ENCODE measurements at places on chromosomes 1 and 21.
A peak's percentile ranks its signal among the peaks of the same experiment; 100 is the strongest.

- no peak for DNase-seq
Observed at GRCh38 chr1:174262349-174263241, 103.3 kb downstream of the RABGAP1L start.

- DNase-seq = no peak
Observed at GRCh38 chr1:2595261-2595811, 8.8 kb downstream of the PRXL2B start.

DNA sequence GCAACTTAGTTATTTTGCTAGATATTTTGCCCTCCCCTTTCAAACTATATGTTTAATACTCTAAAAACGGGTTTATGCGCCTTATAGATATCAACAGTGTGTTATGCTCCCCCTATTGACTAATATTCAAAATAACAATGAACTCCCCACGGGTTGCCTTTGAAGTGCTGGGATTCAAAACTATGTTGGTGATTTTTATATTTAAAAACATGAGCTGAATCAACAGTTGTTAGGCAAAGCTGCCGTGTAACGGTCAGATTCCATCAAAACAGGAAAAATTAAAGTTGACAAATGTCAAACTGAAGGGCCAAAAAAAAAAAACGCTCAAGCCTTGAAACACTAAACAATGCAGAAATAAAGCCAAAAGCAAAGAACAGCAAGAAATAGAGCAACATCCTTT is 2.5 kb downstream of the TGFBR3 start:
- no peak for DNase-seq

DNA sequence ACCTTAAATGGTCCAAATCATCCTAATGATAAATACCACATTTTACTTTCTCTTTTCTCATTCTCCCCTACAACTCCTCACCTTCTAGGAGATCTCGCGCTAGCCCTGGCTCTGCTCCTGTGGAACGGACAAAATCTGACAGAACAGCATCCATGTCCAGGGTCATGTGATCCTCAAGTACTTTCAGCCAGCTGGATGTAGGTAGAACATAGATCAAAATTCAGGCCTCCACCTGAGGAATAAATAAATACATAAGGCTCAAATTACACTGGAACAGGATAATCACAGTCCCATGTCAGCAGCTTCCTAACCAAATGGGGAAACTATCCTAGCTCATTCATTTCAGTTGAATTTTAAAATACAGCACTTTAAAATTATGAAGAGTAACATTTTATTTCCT is 33.2 kb downstream of the OTUD7B start:
- DNase-seq = no peak

- no peak for DNase-seq
Observed at GRCh38 chr1:162196387-162196786, 126.9 kb downstream of the NOS1AP start.

DNA sequence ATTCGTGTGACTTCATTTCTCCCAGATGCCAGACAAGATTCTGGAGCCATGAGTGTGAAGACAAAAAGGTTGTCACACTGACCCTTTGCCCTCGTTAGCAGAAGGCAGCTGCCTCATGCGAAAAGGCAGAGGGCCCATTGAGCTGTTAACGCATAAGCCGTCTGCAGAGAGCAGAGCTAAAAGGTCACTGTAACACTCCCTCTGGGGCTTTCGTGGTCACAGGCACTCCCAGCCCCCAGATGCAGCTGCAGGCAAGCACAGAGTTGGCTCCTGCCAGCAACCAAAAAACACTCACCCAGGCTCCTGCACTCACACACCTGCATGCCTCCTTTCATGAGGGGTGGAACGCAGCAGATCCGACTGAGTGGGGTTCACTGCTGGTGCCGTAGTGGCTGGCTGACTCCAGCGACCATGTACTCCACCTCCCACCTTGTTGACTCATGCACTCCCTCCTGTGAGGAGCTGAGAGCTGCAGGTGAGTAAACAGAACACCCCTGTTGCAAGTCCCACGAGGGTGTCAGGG is 287.5 kb downstream of the SMYD3 start:
- no peak for DNase-seq

- DNase-seq = peak; percentile 36
Observed at GRCh38 chr1:44784094-44785028, 3.6 kb downstream of the BEST4 start.

GRCh38 chr1:239128541-239128940 is 257.8 kb upstream of the CHRM3 start:
- DNase-seq = no peak

GRCh38 chr1:210438928-210439841 is 110.5 kb downstream of the HHAT start:
- DNase-seq = no peak

DNA sequence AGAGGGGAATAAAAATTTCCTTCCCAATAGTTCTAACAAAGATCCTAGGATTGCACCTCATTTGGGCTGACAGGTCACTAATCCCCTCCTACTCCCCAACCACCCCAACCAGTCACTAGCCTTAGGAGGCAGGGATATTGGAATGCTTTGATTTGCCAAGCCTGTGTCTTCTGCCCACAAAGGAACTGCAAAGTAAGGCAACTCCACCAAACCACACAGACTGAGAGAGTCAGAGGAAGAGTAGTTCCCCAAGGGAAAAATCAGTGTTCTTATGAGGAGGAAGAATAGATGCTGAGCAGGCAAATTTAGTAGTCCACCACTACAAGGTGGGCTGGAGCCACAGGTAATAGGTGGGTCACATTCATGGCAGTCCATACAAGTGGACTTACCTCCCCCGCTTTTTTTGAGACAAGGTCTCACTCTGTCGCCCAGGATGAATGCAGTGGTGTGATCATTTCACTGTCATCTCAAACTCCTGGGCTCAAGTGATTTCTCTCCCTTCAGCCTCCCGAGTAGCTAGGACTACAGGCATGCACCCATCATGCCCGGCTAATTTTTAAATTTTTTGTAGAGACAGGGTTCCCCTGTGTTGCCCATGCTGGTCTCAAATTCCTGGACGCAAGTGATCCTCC is 3.7 kb upstream of the TMEM39B start:
- no peak for DNase-seq

- DNase-seq = no peak
Observed at GRCh38 chr1:12129624-12130023, 37.2 kb upstream of the TNFRSF1B start.
